ENCODE measurements at places on chromosomes 11 and 22.
A peak's percentile ranks its signal among the peaks of the same experiment; 100 is the strongest.

DNA sequence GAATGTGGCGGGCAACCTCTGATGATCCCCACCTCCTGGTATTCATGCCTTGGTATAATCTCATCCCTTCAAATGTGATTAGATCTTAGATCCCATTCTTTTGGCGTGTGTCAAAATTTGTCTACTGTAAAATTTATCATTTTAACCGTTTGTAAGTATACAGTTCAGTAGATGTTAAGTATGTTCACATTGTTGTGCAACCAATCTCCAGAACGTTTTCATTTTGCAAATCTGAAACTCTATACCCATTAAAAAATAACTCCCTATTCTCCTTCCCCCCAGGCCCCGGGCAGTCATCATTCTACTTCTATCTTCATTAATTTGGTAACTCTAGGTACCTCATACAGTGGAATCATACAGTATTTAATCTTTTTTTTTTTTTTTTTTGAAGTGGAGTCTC, 159.0 kb downstream of the LDLRAD3 start:
- DNase-seq, result no peak

DNA sequence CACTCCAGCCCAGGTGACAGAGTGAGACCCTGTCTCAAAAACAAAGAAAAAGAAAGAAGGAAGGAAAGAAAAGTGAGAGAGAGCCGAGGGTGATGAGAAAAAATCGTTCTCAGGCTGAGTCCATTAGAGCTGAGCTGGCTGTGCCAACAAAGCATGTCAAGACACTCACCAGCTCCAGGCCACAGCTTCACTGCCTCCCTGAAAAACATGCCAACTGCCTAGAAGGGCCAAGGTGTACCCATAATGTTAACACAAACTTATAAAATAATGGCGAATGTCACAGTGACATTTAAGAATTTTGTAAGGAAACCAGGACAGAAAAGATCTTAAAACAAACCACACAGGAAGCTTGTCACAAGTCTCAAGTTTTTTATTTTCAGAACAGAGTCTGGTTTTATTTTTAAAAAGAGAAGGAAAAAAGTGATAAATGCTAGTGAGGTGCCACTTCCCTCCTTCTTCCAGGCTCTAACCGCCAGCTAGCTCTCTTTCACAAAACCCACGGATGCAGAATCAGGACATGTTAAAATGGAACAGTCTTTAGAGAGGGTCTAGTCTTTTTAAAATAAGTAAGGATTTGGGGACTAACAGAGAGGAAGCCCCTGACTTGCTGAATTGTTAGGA, 5.1 kb downstream of the TMEM121B start:
- no peak for DNase-seq

DNA sequence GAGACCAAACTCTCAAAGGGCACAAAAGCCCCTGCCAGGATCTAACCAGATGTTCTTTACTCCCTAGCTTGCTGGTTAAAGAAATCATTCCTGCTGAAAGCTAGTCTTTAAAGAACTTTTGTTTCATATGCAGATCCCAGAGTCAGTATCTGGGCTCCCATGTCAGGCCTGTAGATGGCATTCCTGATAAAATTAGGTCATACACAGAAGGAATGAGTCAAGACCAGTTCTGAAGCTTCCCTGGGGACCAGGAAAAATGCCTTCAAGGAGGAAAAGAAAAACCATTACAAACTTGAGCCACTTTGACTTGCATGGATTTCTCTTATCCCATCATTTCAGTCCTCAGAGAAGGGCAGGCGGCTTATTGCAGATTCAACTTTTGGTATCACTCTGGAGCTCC, 5.9 kb downstream of the DBX1 start:
- no peak for DNase-seq

GRCh38 chr11:46272816-46273427, 4.5 kb upstream of the CREB3L1 start:
- DNase-seq, result no peak

- DNase-seq, result no peak
Observed at GRCh38 chr11:62954478-62954877, 30.3 kb downstream of the SLC22A6 start.

GRCh38 chr11:74004046-74004695, 4.7 kb downstream of the UCP3 start:
- DNase-seq, result no peak

DNA sequence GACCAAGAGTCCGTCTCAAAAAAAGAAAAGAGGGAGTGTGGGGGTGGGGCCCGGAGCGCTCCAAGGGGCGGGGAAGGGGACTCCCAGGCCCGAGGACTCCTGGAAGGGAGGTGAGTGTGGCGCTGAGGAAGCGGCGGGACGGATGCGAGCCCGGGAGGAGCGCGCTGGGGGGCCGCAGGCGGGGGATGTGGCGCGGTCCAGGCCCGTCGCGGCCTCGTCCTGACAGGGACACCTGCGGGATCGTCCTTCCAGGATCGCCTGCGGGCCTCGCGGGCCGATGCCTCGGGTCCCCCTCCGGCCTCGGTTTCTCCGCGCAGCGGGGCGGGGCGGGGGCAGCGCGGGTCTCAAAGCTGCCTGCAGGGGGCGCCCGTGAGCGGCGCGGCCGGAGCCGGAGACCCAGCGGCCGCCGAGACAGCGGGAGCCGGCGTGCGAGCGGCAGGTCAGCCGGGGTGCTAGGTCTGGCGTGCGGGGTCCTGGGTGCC, 3.8 kb upstream of the ADORA2A start:
- peak; percentile 63 for DNase-seq

DNA sequence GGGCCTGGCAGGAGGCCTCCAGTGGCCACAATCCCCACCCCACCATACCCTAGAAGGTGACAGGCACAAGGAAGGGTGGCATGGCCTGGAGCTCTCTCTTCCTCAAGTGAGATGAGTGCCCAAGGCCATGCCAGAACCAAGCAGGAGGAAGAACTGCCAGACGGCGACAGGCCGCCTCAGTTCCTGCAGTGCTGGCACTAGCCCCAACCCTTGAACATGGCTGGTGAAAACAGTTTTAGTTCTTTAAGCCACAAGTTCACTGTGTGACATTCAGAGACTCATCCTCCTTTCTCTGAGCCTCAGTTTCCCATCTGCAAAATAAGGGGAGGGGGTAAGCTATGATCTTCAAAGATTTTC, 9.8 kb downstream of the CHRDL2 start:
- DNase-seq, result no peak

- DNase-seq, result no peak
Observed at GRCh38 chr11:73995247-73995646, 12.6 kb upstream of the UCP2 start.

DNA sequence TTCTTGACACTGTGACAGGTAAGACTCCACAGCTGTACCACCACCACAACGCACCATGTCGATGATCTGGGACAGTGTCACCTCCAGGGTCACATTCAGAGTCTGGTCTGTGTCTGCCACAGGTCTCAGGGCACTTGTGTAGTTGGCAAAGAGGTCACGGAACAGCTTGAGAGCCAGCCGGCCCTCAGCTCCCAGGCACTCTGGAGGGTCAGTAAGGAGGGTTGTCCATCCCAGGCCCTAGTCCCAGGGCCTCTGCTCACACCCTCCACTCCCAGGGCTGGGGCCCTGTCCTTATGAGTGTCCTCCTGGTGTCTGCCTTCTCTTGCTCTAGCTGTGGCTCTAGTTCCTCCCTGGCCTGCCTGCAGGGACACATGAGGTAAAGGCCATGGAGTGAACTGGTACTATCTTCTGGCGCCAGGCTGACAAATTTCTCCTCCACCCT, 1.4 kb downstream of the CHRNA10 start:
- no peak for DNase-seq

- DNase-seq, result no peak
Observed at GRCh38 chr11:123169821-123170220, 25.2 kb downstream of the CLMP start.

DNA sequence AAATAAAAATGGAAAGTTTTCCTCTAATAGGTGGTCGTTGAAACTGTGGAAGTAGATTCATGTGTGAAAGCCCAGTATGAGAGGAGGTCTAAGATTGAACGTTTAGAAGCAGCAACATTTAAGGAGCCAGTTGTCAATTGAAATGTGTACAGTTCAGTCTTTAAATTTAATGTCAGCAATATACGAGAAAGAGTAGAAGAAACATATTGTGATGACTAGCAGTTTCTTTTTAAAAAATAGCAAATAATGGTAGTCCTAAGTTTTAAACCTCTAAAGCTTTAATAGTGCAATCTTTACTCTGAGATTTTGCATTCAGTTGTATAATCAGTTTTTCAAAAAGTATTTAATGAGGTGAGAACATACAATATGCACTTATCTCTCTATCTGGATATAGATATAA, 44.9 kb downstream of the TMEM135 start:
- DNase-seq, result no peak

DNA sequence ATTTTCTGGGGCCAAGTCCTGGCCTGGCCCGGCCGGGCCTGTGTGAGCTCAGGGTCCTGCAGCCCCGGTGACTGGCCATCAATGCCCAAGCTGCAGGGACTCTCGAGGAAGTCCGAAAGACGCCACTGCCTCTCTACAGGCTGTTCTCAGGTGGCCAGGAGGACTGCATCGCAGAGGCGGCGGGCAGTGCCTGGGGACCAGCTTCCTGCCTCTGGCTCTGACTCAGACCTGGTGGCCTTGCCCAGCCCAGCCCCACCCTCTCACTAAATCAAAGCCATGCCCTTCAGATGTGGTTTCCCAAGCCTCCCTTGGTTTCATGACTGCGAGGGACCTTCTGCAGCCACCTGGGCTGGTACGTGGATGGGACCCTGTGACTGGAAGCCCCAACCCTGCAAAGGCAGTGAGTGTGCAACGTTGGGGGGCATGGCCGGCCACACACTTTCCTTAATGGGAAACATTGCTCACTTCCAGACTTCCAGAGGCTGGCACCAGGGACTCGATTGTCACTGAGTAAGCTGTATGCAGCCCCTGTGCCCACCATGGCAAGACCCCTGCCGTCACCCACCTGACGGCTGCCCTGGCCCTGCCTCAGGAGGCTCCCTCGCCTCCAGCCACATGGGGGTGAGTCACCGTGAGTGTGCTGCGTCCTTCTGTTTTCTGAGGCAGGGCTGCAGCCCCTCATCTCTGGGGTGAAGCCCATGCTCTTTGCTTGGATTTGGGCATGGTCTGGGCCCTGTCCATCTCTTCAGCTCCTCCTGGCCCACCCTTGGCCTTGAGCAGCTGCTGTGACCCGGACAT, 6.0 kb upstream of the FGF3 start:
- DNase-seq, result no peak

GRCh38 chr11:74849525-74850391, 99.1 kb downstream of the XRRA1 start:
- DNase-seq, result no peak

DNA sequence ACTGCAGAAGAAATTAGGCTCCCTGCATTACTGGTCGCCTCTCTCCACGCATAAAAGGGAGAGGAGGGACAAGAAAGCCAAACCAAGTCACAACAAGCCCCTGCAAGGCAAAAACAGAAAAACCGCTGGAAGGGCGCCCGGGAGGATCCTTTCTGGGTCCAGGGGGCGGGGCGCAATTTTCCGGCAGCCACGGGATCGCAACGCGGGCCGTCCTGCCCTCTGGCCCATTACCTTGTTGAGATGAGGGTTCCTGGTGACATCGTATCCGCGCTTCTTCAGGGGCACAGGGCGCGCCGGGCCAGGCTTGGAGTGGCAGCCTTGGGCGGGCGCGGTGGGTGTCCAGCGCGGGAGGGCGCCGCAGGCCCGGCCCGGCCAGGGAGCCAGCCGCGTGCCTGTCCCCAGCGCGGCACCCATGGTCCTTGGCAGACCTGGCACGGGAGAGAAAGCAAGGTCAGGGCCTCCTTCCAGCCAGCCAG, 847 bp downstream of the ME3 start:
- no peak for DNase-seq

GRCh38 chr22:43796567-43796966, 15.5 kb downstream of the EFCAB6 start:
- no peak for DNase-seq

GRCh38 chr22:41301085-41302020, at the start of gene ZC3H7B:
TSS of gene ZC3H7B (plus strand) at chr22:41301525. CDS start at chr22:41320661, 19,136 bp downstream.
- peak; percentile 82 for DNase-seq

- DNase-seq, result no peak
Observed at GRCh38 chr11:60801194-60801593, 16.1 kb downstream of the MS4A10 start.

- DNase-seq, result no peak
Observed at GRCh38 chr22:17891481-17892167, 117.4 kb upstream of the BID start.

GRCh38 chr11:2211113-2211971, 39.7 kb upstream of the TH start:
- DNase-seq, result no peak

DNA sequence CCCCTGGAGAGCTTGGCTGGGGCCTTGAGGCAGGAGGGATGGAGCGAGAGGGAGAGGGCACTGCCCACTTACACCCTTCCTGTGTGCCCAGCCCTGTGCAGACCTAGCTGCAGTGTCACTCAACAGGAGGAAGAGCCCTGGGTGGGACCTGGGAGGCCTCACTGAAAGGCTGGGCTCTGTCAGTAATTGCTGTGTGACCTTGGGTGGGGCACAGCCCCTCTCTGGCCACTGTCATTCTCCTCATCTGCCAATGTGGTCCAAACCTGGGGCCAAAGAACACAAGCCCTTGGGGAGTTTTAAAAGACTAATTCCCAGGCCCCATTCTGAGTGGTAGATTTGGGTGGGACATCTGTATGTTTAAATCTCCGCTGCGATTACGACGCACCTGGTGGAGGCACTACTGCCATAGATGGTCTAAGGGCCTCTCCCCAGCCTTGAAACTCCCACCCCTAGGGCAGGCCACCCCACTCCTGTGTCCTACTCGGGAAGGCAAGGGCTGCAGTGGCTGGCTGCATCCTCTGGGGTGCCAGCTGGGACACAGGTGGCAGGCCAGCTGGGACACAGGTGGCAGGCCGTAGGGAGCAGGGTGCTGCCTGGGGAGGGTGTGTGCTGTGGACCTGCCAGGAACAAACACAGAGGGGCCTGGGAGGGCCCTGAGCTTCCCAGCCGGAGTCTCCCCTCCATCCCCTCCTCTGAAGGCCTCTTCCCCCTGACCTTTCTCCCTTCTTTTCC, 12.3 kb upstream of the SOX10 start:
- DNase-seq, result no peak

DNA sequence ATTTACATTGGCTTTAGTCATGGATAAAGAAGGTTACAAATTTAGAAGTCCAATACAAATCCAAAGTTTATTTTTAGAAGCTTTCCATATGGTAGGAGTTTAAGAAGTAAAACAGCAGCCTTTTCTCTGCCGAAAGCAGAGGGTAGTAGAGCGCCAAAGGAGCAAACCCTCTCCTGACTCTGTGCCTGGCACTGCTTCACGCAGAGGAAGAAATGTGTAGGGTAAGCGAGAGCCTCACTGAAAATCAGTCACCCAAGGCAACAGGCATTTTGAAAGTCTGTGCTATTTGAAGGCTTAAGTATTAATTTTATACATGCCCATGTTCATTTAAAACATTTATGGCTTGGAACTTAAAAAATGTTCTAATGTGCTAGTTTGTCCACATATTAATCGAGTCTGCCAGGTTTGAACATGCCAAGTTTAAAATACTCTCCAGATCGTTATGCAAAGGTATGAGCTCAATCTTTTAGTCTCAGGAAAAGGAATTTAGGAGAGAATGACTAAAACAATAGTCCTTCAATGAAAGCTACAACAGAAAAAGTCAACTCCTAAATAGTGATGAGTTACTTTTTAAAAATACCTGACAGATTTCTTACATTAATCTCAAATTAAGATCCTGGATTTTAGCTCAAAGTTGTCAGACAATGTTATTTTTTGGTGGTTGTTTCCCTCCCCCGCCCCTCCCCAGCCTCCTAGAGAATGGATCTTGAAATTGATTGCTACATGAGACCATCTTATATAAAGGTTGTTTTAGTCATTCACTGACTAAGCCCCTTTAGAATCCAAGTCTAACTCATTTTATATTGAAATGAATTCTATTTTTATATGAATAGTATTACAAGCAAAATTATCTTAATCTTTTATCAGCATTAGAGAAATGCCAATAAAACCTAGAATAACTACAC, 38.7 kb downstream of the MRTFA start:
- no peak for DNase-seq

GRCh38 chr22:32922186-32922585, 120.7 kb downstream of the TIMP3 start:
- DNase-seq, result no peak

Data from T-helper 17 cell (primary cell).